ENCODE measurements at places on chromosomes 3 and 15.
A peak's percentile ranks its signal among the peaks of the same experiment; 100 is the strongest.

DNA sequence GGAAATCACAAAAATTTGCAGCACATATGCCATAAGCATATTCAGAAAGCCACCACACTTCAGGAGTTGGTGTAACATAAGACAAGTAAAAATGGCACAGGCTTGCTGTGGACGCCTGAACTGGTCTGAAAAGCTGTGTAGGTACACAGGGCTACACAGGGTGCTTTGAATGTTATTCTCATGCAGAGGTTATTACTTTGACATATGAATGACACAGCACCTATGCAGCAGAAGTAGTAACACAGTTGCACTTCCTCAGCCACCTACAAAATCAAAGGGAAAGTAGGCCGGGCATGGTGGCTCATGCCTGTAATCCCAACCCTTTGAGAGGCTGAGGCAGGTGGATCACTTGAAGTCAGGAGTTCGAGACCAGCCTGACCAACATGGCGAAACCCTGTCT is 54.5 kb downstream of the OSBPL10 start:
- no peak for DNase-seq

- DNase-seq, result no peak
Observed at GRCh38 chr15:52924630-52925029, 134.5 kb upstream of the ONECUT1 start.

DNA sequence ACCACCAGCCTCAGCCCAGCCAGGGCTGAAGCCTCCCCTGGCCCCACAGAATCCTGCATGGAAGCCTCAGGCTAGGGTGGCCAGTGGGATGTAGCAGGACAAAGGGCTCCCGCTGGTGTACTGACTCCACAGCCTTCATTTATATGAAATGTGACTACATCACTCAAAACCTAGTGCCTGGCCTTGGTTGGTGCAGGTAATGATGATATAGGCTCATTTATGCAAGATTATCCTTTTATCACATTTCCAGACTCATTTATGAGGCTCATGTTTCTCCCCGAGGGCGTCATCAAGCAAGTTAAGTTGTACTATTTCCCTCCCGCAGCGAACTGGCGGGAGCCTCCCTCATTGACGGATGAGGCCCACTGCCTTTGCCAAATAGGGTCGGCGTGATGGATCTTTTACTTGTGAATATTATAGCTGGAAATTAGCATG is 179.1 kb upstream of the SMAD3 start:
- DNase-seq, result no peak

DNA sequence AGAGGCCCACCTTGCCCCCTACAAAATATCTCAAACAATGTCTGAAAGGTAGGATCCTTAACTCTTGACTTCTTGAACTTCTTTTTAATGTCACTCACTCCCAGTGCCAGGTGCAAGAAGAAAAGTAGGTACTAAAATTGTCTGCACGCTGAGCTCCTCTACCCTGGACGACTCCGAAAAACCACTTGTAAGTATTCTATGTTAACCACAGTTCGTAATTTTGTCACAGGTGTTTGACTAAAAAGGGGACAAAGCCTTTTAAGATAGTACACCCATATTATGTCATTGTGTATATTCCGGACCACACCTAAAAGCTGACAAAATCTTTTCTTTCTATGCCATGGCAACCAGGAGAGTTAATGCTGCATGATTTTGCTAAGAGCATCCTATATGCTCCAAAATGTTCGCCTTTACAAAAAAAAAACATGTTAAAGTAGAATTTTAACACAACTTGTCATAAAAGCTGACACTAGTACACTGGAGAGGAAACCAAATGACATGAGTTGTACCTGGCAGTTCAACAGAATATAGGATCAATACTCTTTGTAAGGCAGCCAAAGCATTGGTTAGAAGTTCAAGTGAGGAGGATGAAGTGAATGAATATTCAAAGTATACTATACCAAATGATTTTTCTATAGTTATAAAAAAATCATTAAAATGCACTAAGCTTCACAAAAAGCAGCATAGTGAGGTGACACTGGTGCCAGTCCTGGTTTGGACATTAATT is 210.5 kb downstream of the FOXP1 start:
- no peak for DNase-seq

GRCh38 chr3:183688874-183689273 is 8.7 kb upstream of the YEATS2 start:
- no peak for DNase-seq

GRCh38 chr3:194854206-194854605 is 168.5 kb downstream of the FAM43A start:
- DNase-seq, result no peak

- DNase-seq, result peak; percentile 49
Observed at GRCh38 chr3:136612512-136612911, 139.7 kb downstream of the STAG1 start.

DNA sequence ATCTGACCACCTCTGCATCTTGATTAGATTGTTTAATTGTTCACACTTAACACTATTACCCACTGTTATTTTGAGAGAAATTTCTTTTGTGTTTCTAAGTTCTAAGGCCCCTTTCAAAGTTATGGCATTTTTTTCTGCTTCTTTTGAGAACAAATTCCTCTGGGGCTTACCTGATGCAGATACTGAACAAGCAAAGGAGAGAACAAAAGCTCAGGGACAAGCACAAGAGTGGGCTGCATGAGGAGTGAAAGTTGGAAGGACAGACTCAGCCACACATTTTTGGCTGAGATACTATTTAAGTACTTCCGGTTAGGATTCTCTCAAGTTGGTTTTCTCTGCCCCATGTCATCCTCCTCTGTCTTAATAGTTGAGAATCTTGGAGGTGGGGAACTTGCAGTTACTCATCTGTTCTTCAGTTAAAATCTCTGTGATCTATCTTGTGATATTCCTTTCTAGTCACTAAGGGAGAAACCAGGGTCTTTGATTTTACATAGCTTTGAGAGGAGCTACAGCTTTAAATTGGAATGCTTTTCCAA is 54.7 kb downstream of the CMTM6 start:
- DNase-seq, result no peak

- no peak for DNase-seq
Observed at GRCh38 chr3:53496984-53497383, 2.6 kb downstream of the CACNA1D start.

- DNase-seq, result peak; percentile 38
Observed at GRCh38 chr3:25663347-25663868, 1.3 kb downstream of the TOP2B start.

DNA sequence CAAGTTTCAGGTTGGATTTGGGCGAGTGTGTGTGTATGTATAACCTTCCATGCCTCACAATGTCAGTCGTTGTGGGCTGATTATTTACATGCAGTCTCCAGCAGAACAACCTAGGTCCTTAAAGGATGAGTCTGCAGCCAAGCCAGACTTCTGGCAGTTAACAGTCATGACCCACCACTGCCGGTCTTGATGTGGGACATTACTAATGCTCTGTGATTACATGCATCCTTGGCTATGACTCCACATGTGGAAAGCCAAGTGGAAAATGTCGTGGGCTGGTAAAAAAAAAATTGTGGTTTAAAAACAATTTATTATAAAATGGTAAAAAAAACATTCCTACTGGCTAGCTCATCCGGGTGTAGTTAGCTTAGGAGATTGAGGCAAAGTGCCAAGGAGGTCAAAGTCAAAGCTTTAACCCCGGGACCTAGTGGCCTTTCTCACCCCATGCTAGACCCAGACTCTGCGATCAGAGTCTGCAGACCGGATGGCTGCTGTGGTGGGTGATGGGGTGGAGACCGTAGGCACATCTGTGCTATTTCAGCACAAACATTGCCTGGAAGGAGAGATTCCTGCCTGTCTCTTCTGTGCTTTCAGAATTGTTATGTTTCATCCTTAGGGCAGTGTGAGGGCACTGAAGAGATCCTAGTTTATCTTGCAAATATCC is 6.8 kb downstream of the RARRES1 start:
- DNase-seq, result peak; percentile 97

- DNase-seq, result no peak
Observed at GRCh38 chr3:164416491-164417222, 661.6 kb downstream of the SI start.

GRCh38 chr15:100849021-100849854 is 30.4 kb upstream of the ALDH1A3 start:
- DNase-seq, result peak; percentile 57

DNA sequence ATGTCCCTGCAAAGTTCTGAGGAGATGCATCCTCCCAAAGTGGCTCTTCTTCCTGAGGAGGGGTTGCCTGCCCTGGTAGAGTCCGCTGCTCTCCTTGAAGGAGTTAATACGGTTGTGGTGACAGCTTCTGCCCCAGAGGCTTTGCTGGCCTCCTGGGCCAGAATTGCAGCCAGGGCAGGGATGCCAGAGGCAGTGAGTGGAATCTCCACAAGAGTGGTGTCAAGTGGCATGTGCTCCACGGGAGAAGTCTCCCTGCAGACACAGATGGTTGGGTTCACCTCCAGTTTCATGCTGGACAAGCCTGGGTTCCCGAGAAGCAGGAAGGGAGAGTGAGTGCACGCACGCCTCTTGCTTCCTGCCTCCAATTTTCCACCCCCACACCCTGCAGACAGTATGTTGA is 105.5 kb downstream of the SLC25A26 start:
- DNase-seq, result no peak

- DNase-seq, result peak; percentile 8
Observed at GRCh38 chr15:45521596-45522327, 793 bp downstream of the SLC30A4 start.

All from EL (cell line).